ENCODE measurements at places on chromosomes 6 and 20.

- DNase-seq = no peak
Observed at GRCh38 chr20:57865266-57865665, 155.5 kb upstream of the PMEPA1 start.

DNA sequence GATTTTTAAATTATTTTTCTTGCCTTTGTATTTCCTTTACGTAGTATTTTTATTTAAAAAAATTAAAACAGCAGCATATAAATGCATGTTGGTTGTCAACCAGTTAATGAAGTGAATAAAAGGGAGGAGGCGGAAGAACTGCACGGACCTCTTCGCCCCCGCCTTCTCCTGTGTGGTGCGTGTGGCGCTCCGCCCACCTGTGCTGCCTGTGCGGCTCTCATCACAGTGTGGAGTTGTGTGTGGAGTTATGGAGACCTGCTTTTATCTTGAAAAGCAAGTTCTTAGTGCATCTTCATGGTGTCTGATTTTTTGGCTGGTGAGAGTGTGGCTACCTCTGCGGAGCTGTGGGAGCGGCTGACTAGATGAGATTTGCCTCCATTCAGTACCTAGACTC, 58.4 kb downstream of the PTPN1 start:
- DNase-seq = no peak

DNA sequence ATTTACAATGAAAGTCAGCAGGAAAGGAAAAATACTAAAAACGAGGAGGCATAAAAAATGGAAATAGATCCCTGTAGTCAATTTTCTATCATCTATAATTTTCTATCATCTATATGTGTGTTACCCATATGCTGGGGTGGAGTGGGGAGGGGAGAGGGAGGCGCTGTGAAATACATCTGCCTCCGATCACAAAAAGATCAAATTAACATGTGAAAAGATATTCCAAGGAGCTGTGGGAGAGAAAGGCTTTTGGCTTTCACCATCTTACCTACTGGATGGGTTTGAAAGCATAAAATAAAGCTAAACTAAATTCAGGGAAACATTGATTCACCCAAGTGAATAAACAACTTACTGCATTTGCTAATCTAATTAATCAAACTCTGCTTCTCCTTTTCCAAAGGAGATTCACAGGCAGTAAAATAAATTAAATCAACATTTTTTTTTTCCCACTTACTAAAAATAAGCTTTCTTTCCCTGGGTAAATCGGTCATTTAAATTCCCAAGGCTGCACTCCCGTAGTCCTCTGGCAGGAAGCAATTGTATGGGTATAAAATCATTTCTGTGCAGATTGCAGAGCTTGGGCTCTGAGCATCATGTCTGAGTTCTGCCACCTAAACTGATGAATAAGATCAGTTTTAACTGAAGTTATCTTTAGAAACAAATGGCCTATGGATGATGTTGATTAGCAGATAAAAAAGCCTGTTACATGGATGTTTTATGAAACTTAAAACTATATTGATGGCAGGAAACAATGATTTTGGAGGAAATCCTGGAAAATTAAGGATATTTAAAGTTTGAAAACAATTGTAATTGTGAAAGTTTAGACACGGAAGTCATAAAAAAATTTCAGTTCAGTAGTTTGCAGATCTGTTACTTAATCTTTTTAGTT, 147.9 kb downstream of the SOX4 start:
- DNase-seq = no peak

DNA sequence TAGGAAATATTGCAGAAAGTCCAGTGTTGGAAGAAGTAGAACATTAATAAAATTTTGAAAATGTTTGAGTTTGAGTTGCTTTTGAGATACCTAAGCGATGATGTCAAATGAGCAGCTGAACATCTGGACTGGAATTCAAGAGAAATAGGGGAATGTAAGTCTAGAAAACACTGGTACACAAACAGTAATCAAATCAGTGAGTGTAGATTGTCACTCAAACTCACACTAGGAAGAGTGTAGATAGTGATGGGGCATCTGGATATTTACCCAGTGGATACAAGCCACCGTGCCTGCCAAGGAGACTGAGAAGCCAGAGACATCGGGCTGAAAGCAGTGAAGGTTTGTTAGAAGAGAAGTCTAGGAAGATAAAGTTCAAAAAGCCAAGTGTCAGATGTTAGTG, 2.2 kb downstream of the HMGCLL1 start:
- DNase-seq = no peak

GRCh38 chr6:45979311-45979710, 36.3 kb downstream of the CLIC5 start:
- DNase-seq = no peak

DNA sequence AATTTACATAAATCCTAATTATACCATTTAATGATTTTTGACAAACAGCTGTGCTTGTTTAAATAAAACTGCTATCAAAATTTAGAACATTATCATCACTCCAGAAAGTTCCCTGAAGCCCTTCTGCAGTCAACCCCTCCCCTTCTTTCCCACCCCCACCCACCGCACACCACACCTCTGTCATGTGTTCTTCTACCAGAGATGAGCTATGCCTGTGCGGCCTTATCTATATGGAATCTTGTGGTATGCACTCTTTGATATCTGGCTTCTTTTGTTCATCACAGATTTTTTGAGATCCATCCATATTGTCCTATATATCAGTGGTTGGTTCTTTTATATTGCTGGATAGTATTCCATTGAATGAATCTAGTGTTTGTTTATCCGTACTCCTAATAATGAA, 7.2 kb downstream of the MYLIP start:
- DNase-seq = peak; percentile 11

- no peak for DNase-seq
Observed at GRCh38 chr6:165484178-165484889, 174.9 kb upstream of the C6orf118 start.

GRCh38 chr6:70717038-70717801, 49.5 kb downstream of the SMAP1 start:
- DNase-seq = no peak

GRCh38 chr6:164731539-164731938, 577.9 kb downstream of the C6orf118 start:
- no peak for DNase-seq

- no peak for DNase-seq
Observed at GRCh38 chr20:14925300-14925699, 587.9 kb upstream of the FLRT3 start.

DNA sequence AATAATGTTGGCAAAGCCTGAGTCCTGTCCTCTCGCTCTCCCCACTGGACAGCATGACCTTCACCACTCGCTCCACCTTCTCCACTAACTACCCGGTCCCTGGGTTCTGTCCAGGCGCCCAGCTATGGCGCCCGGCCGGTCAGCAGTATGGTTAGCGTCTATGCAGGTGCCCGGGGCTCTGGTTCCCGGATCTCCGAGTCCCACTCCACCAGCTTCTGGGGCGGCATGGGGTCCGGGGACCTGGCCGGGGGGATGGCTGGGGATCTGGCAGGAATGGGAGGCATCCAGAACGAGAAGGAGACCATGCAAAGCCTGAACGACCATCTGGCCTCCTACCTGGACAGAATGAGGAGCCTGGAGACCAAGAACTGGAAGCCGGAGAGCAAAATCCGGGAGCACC, 20.5 kb downstream of the RNF114 start:
- no peak for DNase-seq

GRCh38 chr6:161434350-161434749, 160.5 kb upstream of the AGPAT4 start:
- no peak for DNase-seq

DNA sequence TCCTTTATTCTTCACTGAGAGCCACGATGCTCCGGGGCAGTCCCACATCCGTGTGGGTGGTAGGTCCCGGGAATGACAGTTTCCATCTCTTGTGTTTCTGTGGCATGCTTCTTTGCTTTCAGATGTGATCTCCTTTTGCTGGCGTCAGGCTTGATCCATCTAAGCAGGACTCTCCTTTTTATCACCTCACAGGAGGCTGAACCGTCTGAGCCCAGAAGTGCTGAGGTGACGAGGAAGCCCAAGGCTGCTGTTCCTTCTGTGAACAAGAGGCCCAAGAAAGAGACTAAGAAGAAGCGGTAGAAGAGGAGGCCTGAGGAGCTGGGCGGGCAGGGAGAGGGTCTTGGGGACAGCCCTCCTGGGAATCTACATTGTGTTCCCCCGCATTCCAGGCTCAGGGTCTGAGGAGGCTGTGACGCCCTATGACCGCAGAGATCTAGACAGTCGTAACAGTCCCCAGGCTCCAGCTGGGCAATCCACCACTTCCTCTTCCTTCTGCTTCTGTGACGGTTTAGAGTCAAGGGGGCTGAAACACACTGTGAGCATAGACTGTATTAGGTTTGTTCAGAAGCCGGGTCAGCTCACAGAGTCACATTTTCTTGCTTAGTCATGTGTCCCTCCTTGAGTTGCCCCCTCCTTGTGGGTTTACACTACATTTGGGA, 26.8 kb downstream of the MANBAL start:
- DNase-seq = no peak

DNA sequence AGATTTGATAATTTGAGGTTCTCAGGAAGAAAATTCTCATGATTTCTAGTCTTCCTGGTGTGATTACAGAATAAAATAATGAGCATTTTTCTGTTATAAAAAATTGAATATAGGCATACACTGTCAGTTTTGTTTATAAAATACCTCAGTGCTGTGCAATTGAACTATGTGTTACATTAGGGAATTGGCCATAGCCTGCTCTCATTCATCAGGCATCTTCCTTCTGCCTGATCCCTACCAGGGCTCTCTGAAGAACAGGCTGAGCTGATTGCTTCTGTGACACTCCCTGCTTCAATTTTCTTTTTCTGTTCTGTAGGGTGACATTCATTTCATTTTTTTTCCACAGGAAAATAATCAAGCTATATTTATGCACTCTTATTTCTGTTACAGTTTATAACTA, 162.8 kb downstream of the PHF3 start:
- no peak for DNase-seq

DNA sequence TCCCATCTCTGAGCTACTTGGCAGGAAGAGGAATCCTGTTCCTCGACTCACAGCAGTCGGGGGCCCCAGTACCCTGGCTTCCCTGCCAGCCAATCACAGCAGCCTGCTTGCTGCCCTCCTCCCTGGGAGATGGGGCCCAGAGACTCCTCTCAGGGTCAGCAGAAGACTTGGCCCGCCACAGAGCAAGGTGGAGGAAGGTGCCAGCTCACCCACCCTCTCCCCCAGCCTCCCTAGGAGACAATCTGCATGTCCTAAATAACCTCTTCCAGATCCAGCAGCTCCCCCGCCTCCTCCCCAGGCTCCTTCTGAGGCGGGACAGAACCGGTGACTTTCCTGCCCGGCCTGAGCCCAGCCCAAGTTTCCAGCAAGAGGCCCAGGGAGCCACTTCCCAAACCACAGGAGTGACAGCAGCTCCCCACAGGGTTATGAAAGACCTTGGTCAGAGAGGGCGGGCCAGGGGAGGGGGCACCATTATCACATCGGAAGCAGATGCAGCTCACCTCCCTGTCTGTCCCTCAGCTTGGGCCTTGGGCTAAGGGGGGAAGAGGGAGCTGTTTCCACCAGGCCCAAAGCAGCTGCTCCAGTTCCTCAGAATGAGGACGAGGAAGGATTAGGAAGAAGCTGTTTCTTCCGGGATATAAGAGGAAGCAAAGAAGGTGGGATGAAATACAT, 2.3 kb downstream of the CCND3 start:
- no peak for DNase-seq

- DNase-seq = no peak
Observed at GRCh38 chr6:157158897-157159296, 164.4 kb downstream of the TMEM242 start.

DNA sequence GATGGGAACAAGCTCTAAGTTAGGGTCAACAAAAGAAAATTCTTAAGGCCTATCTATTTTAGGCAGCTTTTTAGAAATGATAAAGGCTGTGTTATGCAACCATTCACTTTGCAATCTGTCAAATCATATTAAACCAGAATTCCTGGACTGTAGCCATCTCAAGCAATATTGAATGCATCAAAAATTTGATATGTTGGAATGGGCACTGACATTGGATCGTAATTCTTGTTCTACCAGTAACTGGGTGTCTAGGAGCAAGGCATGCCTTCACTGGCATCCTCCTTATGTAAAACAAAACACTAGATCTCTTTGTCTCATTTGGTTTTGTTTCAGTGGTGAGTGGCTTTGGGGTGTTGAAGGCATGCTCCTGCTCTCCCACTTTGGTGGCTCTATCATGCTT, 145.6 kb downstream of the JARID2 start:
- no peak for DNase-seq

- no peak for DNase-seq
Observed at GRCh38 chr6:134446896-134447295, 129.0 kb upstream of the SGK1 start.

- no peak for DNase-seq
Observed at GRCh38 chr20:2738331-2739041, 45.9 kb downstream of the EBF4 start.

- DNase-seq = no peak
Observed at GRCh38 chr6:134235937-134236751, 81.8 kb downstream of the SGK1 start.

DNA sequence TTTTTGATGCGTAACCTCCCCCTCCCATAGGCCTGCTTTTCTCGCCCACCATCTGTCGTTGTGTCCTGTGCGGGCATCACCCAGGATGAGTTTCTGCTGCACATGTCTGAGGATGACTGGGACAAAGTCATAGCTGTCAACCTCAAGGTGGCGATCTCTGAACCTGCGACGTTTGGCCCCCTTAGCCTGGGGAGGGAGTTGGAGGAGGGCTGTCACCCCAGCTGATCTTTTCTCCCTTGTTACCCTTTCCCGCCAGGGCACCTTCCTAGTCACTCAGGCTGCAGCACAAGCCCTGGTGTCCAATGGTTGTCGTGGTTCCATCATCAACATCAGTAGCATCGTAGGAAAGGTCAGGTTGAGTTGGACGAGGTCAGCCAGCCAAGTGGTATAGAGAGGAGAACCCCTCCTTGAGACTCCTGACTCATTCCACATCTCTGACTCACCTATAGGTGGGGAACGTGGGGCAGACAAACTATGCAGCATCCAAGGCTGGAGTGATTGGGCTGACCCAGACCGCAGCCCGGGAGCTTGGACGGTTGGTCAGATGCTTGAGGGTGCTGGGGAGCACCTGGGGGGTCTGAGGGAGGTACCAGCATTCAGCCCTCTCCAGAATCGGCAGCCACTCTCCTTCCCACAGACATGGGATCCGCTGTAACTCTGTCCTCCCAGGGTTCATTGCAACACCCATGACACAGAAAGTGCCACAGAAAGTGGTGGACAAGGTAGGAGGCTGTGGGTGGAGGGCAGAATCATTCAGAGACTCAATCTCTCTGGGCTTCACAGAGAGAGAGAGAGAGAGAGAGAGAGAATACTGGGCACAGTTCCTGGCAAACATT, 954 bp downstream of the HSD17B8 start:
- no peak for DNase-seq

- no peak for DNase-seq
Observed at GRCh38 chr6:56821005-56821432, 133.9 kb upstream of the BEND6 start.
